ENCODE measurements at places on chromosomes 1 and 21. TPM values are rescaled to one million over a fixed set of nuclear protein-coding genes. Genes with fewer than 3 reads are reported as not detected.

Gene HHAT
- 10.5 TPM for polyA plus RNA-seq

Gene SLC44A5
- polyA plus RNA-seq = 3.1 TPM

Gene AKT3
- polyA plus RNA-seq = 15.9 TPM

DNA sequence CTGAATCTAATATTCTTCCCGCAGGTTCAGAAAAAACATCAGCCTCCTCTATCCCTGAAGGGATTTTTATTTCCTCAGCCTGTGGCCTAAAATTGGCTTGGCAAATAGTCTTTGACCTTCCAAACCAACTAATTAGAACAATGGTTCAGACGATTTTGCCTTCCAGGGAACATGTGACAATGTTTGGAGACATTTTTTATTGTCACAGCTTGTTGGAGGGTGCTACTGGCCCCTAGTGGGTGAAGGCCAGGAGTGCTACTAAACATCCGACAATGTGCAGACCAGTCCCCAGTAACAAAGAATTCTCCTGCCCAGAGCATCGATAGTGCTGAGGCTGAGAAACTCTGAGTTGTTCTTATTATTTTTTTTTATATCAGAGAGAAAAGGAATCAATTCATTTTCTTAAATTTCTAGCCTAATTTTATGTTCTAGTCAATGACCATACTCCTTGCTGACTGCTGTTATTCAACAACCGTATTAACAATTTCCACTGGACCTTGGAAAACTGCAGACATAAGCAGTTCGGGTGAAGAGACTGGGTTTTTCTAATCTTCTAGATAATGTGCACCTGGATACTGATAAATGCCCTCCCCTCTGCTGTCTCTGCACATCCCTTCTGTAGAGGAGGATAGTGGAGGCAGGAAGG, 280.7 kb downstream of the LMX1A start:
- DNase-seq = no peak

Gene NES
- polyA plus RNA-seq = 79.2 TPM

- peak; percentile 73 for DNase-seq
These were observed 50.0 kb downstream of the TBCE start for GRCh38 chr1:235417086-235417697.

DNA sequence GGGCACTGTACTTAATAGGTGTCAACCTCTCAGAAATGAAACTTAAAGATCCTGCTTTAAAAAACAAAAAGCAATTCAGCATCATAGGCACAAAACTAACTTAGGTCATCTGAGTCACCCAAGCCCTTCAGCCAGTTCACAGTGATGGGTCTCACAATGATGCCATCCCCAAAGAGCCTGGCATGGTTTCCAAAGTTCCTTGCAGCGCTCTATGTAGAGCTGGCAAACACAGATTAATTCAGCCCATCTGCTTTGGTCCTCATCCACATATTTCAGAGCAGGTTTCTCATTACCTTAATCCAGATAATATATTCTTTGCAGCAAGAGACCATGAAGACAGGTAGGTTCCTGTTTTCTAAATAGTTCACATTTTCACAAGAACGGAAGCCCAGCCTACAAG, 14.6 kb upstream of the PLA2G2C start:
- no peak for DNase-seq

Measured in right lung (tissue), 10 donors.